Stimulated activated CD8-positive, alpha-beta memory T cell treated with anti-CD3 and anti-CD28 coated beads, Interleukin-4, amount 100 ng/mL, for 4 hours (primary cell): ENCODE measurements at places on chromosomes 13 and 19.

DNA sequence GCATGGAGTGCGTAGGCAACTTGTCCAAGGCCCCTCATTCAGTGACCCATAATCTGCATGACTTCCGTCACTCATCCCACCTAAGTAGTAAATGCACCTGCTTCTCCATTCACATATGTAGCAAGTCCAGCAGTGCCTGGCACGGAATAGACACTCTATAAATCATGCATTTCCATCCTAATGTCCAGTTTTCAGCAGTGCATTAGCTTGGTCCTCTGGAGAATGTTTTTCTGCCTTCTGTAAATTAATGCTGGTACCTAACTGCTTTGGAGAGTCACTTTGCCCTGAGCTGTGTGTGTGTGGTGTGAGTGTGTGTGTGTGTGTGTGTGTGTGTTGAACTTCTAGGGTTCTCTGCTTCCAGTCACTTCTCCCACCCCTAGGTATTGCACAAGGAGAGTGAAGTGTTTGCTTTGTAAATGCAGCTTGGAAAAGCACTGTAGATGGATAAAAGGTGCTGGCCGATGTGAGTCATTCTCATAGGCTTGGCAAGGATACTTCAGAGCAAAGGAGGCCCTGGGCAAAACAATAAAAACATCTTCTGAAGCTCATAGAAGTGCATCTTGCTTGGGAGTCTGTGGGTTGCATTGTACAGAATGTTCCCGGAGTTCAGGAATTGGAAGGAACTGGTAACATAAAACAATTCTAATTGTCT lies 181.8 kb downstream of the KATNAL1 start:
- no peak for DNase-seq

DNA sequence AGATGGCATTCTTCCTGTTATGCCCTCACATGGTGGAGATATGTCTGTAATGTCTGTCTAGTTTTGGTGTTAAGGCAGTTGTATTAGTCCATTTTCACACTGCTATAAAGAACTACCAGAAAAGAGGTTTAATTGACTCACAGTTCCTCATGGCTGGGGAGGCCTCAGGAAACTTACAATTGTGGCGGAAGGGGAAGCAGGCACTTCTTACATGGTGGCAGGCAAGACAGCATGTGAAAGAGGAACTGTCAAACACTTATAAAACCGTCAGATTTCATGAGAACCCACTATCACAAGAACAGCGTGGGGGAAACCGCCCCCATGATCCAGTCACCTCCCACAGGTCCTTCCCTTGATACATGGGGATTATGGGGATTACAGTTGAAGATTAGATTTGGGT lies 3.2 kb downstream of the ZNF441 start:
- DNase-seq = no peak

DNA sequence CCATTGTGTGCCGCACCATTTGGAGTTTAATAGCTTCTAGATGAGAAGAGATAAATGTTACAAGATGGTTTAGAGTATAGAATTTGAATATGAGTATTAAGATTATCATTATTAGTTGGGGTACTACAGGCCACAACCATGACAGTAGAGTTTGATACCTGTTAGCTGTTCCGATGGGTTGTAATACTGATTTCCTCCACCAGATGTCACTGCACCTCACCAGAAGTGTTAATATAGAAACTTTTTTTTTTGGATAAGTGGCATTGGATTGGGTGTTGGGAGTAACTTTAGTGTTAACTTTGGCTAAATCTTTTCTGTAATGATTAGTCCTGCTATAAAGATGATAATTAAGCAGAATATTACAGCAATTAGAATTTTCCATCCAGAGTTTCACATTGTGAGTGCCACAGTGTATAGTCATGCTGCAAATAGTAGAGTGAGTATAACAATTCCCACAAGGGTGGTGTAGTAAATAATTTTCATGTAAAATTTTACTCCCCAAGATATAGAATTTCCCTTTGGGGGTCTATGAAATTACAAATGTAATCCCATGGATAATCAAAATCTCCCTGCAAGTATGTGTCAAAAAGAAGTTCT lies 56.3 kb downstream of the PSG3 start:
- no peak for DNase-seq

DNA sequence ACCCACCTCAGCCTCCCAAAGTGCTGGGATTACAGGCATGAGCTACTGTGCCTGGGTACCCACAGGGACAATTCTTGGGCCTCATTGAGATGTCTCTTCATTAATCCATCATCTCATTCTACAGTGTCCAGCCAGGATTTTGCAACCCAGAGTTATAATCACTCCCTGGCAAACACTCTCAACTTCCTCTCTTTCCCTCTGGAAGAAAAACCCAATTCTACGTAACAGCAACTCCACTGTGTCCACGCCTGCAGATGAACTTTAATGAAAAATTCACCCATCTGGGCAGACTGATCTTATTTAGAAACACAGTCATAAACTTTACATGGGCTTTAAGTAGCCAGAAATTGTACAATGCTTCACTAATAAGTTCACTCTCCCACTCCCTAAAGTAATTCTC lies 90.1 kb upstream of the ABCC4 start:
- no peak for DNase-seq

- no peak for DNase-seq
Measured at GRCh38 chr13:28355822-28356371, 139.0 kb downstream of the FLT1 start.

GRCh38 chr19:15979293-15979692 lies 30.5 kb downstream of the OR10H4 start:
- no peak for DNase-seq
